ENCODE measurements at places on chromosomes 3 and 15.

- no peak for DNase-seq
Observed at GRCh38 chr3:143526011-143526545, 322.2 kb downstream of the SLC9A9 start.

DNA sequence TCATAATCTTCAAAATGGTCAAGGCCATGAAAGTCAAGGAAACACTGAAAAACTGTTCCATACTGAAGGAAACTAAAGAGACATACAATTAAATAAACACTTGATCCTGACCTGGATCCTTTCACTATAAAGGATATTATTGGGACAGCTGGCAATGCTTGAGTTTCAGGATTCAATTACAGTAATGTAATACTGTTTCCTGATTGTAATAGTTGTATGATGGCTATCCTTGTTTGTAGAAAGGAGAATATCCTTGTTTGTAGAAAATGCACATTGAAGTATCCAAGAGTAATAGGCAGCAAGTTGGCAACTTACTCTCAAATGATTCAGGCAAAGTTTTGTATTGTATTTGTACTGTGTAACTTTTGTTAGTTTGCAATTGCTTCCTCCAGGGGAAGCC lies 4.6 kb downstream of the CIDEC start:
- DNase-seq = no peak

GRCh38 chr15:91938136-91938535 lies 84.6 kb downstream of the SLCO3A1 start:
- no peak for DNase-seq

- DNase-seq = no peak
Observed at GRCh38 chr3:151227266-151227806, 24.3 kb upstream of the GPR171 start.

DNA sequence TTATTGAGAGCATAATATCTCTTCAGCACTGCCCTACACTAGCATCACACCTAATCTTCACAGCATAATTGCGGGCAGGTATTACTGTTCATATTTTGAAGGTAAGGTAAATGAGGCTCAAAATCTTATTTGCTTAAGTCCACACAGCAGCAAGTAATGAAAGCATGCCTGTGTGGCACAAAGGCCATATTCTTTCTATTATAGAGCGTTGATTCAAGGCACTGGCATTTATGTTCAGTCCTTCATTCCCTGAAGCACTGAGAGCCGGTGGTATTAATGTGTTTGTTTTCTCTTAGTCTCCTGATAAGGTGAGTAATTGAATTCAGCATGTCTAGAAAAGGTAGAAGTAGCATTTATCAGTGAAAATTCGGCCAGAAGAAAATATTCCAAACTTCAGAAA lies 231.2 kb downstream of the BBX start:
- DNase-seq = no peak

DNA sequence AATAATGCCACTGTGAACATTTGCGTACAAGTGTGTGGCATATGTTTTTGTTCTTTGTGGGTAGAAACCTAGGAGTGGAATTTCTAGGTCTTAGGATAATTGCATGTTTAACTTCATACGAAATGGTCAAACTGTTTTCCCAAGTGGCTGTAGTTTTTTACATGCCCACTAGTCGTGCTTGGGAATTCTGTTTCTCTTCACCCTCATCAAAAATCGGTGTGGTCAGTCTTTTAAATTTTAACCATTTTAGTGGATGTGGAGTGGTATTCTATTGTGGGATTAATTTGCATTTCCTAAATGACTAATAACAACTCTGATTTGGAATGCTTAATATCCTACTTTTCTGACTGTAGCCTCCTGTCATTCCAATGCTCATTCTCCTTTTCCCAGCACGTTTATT lies 27.6 kb downstream of the ZFAND6 start:
- no peak for DNase-seq

Measured in COR-L47 (cell line).